Endothelial cell (in vitro differentiated cells): ENCODE measurements at places on chromosomes 3 and 15.

- peak; percentile 63 for DNase-seq
Measured at GRCh38 chr15:78810362-78811123, 721 bp downstream of the ADAMTS7 start.

- no peak for DNase-seq
Measured at GRCh38 chr3:17850448-17850847, 108.0 kb upstream of the TBC1D5 start.

DNA sequence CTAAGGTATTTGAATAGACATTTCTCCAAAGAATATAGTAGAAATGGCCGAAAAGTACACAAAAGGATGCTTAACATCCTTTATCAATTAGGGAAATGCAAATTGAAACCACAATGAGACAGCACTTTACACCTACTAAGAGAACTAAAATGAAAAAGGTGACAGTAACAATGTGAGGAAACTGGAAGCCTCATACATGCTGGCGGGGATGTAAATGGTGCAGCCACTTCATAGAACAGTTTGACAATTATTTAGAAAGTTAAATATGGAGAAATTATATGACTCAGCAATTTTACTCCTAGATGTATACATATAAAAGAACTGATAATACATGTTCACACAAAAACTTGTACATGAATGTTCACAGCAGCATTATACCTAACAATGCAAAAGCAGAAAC is 13.4 kb downstream of the SPICE1 start:
- no peak for DNase-seq

GRCh38 chr3:134008630-134009156 is 21.0 kb downstream of the SLCO2A1 start:
- DNase-seq: no peak

GRCh38 chr15:31461375-31461774 is 134.7 kb downstream of the KLF13 start:
- DNase-seq: no peak

DNA sequence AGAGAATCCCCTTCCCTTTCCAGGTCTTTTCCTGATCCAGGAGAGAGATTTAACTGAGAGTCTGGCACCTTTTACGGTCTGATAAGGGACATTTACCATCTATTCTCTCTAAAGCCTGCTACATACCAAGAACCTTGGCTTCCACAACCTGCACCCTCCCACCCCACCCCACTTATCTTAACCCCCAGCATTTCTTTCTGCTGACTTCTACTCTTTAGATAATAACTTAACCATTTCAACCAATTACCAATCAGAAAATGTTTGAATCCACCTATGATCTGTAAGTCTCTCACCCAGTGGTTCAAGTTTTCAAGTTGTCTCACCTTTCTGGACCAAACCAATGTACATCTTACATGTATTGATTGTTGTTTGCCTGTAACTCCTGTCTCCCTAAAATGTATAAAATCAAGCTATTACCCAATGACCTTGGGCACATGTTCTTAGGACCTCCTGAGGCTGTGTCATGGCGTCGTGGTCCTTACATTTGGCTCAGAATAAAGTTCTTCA is 74.0 kb downstream of the MCF2L2 start:
- DNase-seq: no peak

- no peak for DNase-seq
Measured at GRCh38 chr3:72247645-72248388, 462.9 kb upstream of the PROK2 start.

- DNase-seq: no peak
Measured at GRCh38 chr3:109678600-109678999, 341.3 kb upstream of the DPPA4 start.

GRCh38 chr3:127628788-127629466 is at the start of gene PODXL2:
TSS of gene PODXL2 (plus strand) at chr3:127629185. CDS start at chr3:127629220, 35 bp downstream.
- peak; percentile 57 for DNase-seq

DNA sequence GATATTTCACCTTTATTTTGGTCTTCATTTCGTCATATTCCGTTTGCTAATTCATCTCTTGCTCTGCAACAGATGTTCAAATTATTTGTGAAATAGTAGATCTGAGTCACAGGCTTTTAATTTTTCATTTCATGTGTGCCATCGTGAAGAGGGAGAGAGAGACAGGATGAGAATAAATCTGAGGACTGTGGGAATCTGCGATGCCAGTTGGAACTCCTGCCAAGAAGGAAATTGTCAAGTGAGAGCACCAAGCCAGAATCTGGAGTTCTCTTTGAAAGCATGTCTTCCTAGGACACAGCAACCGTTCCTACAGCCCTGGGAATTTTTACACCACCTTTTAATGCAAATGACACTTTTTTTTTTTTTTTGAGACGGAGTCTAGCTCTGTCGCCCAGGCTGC is 48.8 kb downstream of the NSMCE3 start:
- no peak for DNase-seq

- peak; percentile 11 for DNase-seq
Measured at GRCh38 chr3:98596541-98597500, 3.4 kb upstream of the CPOX start.

DNA sequence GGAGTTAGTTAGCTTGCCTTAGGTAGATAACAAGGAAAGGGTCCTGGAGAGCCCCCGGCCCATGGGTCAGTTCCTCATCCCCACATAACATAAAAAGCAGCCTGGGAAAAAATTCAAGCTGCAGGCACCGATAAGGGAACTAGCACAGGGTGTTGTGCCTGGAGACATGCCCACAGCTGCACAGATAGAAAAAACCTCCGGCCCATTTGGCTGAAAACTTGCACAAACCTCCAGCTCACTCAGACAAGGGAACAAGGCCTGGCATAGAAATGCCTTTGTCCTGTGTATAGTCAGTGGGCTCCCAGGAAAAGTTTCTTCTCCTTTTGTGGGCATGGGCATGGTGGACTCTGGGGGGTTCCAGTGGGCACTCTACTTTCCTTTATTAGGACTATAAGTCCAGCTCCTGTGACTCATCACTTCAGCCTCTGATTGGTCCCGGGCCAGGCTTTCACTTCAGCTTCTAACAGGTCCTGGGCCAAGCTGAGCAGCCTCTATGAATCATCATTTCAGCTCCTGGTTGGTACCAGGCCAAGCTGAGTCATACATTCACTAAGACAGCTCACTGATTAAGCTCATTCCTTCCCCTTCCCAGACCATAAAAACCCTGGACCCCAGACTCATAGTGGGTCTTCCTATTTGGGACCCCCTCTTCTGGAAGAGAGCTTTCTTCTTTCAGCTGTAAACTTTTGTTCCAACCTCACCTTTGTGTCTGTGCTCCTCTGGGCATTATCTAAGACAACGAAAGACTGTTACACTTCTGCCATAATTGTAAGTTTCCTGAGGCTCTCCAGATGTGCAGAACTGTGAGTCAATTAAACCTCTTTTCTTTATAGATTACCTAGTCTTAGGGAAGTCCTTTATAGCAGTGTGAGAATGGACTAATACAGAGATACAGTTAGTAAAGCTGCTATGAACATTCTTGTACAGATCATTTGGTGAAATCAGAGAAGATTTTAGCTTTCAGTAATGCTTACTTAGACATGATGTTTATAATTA is 348.0 kb upstream of the DPPA4 start:
- DNase-seq: no peak

GRCh38 chr3:186843039-186843432 is 526 bp downstream of the ADIPOQ start:
- DNase-seq: no peak

DNA sequence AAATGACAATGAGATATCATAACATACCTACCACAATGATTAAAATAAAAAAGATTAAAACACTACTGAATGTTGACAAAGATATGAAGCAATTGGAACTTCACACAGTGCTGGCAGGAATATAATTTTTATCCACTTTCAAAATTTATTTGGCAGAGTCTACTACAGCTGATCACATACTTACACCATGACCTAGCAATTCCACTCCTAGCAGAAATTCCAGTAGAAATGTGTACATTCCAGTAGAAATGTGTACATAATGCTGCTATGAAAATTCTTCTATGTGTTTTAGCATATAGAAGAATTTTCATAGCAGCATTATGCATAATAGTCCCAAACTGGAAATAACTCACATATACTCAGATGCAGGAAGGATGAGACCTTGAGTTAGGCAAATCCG is 43.5 kb downstream of the IFT57 start:
- no peak for DNase-seq

- no peak for DNase-seq
Measured at GRCh38 chr15:63718590-63719035, 115.1 kb downstream of the HERC1 start.

DNA sequence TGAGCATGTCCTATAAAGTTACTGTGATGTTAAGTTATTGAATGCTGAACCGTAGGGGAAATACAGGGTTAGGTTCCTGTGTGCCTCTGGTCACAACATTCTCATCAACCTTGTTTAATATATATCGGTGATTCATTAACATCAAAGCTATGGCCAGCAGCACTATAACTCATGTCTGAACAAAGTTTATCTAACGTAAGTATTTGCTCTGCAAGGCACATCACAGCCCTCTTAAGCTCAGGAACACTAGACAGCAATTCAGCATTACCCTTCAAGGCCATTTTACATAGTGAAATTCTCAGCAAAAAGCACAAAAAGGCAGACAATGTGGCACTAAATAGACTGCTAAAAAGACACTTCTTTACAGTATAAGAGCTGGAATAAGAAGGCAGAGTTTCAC is 48.2 kb upstream of the FNDC3B start:
- DNase-seq: no peak

DNA sequence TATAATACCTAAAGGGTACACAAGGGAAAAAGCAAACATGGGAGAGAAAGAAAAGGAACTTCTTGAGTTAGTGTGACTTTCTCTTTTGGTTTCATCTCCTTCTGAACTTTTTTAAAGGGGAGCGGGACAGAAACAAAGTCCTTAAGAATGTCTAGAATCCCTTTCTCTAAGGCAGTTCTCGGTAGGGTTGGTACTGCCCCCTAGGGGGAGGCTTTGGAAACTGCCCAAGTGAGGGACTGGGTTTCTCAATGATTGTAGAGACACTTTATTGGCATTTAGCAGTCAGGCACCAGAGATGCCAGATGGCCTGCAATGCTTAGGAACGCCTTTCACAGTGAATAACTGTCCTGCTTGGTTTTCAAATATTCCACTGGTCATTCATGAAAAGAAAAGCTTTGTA is 172.7 kb downstream of the WDR72 start:
- peak; percentile 85 for DNase-seq

DNA sequence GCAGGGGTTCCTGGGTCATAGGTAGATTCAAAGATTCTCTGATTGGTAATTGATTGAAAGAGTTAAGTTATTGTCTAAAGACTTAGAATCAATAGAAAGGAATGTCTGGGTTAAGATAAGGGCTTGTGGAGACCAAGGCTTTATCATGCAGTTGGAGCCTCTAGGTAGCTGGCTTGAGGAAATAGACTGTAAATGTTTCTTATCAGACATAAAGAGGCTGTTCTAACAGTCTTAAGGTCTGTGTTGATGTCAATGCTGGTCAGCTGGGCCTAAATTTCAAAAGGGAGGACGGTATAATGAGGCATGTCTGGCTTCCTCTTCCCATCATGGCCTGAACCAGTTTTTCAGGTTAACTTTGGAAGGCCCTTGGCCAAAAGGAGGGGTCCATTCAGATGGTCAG is 48.9 kb downstream of the GASK1A start:
- DNase-seq: no peak

GRCh38 chr15:96171853-96172296 is 158.6 kb upstream of the NR2F2 start:
- DNase-seq: no peak

DNA sequence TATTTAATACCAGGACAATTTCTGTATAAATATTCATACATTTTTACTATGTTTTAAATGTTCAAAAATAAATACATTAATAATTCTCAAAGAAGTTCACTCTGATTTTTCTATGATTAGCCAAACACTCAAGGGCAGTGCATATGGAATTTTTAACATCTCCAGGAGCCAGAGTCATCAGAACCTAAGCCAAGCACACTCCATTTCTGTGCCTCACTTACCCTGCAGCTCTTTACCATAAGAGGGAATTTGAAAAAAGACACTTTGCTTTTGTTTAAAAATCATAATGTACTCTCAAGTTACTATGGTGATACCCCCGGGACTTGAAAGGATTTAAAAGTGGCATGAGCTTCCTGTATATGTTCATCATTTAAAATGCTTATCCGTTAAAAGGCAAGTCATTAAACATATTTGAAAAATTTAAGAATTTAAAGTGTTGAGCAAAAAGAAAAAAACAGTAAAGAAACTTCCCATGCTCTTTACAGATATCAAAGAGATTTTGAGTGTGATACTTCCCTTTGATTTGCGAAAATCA is 747.4 kb upstream of the NECTIN3 start:
- DNase-seq: no peak

DNA sequence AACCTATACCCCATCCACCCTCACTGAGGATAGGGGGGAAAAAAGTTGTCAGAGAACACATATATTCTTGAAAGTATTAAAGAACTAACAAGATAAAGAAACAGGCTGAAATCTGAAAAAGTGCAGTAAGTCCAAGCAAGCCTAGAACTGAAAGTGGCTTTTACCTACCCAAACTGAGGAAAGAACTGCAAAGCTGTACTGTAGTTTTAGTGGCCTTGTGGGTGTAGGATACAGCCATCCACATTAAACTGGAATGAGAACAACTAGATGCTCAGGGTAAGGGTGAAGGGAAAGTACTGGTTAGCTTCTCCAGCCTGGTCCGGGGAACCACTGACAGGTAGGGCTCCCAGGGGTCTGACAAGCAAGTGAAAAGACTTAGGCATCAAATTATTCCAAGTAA is 10.1 kb downstream of the UBP1 start:
- DNase-seq: no peak

DNA sequence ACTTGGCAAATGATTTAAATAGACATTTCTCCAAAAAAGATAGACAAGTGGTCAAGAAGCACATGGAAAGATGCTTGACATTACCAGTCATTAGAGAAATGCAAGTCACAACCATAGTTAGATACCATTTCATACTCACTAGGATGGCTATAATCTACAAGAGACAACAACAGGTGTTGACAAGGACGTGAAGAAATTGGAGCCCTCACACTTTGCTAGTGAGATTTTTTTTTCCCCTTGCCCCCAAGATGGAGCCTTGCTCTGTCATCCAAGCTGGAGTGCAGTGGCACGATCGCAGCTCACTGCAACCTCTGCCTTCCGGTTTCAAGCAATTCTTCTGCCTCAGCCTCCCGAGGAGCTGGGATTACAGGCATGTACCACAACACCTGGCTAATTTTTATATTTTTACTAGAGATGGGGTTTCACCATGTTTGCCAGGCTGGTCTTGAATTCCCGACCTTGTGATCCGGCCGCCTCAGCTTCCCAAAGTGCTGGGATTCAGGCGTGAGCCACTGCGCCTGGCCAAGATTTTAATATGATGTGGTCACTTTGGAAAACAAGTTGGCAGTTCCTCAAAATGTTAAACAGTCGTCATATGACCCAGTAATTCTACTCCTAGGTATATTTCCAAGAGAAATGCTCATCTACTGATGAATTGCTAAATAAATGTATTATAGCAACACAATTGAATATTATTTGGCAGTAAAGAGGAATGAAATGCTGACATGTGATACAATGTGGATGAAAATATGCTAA is 103.3 kb downstream of the ATG7 start:
- DNase-seq: no peak

DNA sequence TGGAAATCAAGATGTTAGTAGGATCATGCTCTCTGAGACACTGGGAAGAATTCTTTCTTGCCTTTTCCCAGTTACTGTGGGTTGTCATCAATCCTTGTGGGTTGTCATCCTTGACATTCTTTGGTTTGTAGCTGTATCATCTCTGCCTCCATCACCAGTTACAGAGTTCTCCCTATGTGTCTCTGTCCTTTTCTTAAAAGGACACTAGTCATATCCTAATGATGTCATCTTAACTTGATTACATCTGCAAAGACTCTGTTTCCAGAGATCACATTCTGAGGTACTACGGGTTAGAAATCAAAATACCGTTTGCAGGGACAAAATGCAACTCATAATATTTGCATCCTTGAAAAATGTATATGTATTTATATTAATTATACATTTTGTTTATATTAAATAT is 500.4 kb downstream of the ZBBX start:
- DNase-seq: no peak

GRCh38 chr15:100159436-100159835 is 182.3 kb downstream of the ADAMTS17 start:
- no peak for DNase-seq
